ENCODE measurements at places on chromosomes 16 and 17.

DNA sequence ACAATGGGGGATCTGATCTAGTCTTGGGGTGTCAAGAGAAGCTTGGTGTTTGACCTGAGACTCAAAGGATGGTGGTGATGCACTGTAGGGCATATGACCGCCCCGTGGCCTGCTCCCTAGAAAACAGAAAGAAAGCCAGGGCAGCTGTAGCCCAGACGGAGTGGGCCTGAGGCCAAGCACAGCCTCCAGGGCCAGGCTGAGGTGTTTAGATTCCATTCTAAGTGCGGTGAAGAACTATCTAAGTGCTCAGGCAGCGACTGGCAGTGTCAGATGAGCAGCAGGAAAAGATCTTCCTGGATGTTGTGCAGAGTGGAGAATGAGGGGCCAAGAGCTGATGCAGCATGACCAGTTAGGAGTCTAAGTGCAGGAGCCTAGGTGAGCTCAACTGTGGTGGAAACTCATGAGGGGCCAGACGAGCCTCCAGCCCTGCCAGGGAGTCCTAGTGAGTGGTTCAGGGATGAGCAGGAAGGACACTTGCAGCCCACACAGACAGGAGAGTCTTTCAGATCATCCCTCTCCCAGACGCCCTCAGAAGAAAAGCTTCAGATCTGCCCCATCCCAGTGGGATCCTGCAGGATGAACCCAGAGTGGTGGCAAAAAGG is 314.2 kb upstream of the CCL2 start:
- DNase-seq, result no peak

- no peak for DNase-seq
Observed at GRCh38 chr17:35943537-35943936, at the start of gene LYZL6. Gene LYZL6, minus strand, starts transcription at chr17:35943713. Its CDS starts 4,357 bp downstream, at chr17:35939356.

GRCh38 chr17:7479213-7480088 is at the start of gene ZBTB4:
Gene ZBTB4, minus strand, starts transcription at chr17:7479631. Its CDS starts 12,830 bp downstream, at chr17:7466801.
- peak; percentile 69 for DNase-seq

DNA sequence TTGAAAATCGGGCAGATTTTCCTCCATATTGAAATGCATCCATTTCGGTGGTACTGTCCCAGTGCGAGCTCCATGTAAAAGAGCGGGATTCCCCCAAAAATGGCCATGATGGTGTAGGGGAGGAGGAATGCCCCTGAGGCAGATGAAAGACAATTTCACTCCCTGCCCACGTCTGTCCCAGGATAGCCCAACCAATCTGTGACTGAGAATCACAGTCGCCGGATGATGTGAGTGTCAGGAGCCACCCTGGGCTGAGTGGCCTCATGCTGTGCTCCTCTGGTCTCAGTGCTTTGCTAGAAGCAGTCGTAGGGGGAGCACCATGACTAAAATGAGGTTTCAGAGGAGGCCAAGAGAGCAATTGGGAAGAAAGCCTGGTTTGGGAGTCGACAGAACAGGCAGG is 16.7 kb downstream of the SLC6A4 start:
- no peak for DNase-seq

GRCh38 chr16:1740781-1741490 is 30.4 kb downstream of the NME3 start:
- no peak for DNase-seq

- no peak for DNase-seq
Observed at GRCh38 chr16:69522732-69523404, 42.9 kb upstream of the NFAT5 start.

DNA sequence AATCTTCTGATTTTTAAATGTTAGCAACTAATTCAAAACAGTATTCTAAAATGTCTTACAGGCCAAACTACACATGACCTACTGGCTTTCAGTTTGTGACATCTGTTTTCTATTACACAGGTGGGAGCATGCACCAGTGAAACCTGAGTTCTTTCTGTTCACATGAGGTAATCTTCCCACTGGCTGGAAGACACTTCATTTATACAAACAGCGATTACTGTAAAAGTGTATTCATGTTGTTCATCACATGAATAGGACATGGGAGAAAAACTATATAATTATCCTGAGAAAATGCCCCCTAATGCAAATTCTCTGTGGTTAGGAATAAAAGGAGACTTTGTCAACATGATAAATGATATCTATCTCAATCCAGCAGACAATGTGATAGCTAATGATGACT is 11.1 kb upstream of the PIK3R5 start:
- no peak for DNase-seq

DNA sequence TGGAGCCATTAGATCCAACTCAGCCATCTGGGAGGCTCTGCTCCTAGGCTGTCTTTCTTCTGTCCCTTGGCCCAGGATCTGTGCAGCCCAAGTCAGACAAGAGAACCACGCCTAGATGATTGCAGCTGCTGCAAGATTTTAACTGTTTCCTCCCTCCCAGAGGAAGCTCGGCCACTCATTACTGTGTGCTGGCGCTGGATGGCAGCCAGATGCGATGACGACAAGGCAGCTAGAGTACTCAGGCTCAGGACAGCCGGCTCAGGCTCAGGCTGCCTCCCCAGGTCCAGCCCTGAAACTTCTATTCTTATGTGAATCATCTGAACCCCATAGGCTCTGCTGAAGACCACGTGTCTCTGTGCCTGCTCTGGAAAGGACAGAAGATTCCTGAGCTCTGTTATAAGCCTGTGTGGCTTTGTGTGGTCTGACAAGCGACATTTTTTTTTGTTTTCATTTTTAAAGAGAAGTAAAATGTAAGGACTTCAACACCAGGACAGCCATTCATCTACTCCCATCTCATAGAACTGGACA is 32.1 kb upstream of the FBXW10B start:
- DNase-seq, result peak; percentile 43

DNA sequence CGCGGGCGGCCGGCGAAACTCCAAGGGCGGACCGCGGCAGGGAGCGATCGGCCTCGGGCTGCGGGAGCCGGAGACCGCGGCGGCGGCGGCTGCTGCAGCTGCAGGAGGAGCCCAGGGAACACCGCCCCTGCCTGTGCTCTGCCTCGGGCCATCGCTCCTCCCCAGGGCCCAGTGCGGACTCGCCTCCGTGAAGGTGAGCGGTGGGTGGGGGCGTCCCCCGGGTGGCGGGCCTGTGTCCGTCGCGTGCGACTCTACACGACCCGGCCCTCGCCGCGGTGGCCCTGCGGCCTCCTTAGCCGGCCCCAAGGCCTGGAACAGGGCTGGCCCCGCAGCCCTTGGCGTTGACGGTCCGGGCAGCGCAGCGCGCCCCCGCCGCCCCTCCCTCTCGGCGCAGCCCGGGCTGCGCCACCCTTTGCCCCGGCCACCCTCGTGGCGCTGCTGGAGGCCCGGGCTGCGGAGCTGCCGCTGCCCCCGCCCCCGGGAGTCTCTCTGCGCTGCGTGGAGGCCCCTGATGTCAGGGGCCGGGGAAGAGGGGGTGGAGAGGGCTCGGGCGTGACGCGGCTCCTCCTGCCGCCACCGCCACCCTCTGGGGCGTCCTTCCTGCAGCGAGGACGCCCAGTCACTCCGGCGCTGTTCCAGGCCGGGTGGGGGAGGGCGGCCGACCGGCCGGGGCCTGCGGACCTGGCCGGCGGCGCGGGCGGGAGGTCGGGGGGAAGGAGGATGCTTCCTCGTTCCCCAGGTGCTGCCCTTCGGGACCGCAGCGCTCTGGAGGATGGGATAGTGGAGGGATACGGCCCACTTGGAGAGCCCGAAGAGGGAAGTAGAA is 485 bp downstream of the DYNLL2 start:
- no peak for DNase-seq

GRCh38 chr16:70800311-70800710 is 647 bp downstream of the VAC14 start:
- DNase-seq, result no peak

DNA sequence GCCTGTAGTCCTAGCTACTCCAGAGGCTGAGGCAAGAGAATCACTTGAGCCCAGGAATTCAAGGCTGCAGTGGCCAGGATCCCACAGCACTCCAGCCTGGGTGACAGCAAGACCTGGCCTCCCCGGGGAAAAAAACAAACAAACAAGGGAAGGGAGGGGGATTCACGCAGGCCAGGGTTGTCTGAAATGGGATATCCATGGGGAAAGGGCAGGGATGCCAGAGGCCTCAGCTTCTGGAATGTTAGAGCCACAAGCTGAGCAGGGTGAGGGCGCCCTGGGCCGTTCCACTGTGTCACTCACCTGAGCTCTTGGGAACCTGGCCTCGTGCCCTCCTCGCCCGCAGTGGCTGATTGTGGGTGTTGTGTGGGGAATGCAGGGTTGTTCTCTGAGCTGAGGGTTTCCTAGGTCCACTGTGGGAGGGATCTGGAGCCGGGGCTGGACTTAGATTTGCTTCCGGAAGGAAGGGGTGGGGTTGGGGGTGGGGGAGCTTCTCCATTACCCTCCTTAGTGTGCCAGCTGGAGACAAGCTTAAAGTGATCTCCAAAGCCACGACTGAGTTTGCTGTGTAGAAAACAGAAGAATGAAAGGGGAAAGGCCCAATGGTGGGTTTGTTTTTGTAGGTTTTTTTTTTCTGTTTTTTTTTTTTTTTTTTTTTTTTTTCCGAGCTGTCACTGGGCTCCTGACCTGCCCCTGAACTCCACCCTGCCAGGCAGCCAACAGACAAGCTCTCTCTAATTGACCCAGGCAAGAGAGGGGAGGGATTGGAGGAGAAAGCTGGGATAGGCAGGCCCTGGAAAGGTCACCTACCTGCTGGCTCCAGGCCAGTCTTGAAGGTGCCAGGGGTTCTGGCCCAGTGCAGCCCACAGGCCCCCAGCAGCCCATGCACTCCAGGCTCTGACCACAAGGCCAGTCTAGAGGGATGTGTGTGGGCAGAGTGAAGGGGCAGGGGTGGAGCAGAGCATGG is at the start of gene SULT1A1:
SULT1A1 (minus strand) TSS at position 414 of the 964 bp plus-strand sequence. CDS start 1,189 bp downstream, outside the sequence.
- no peak for DNase-seq

- no peak for DNase-seq
Observed at GRCh38 chr17:77693301-77693700, 265.2 kb upstream of the TNRC6C start.

DNA sequence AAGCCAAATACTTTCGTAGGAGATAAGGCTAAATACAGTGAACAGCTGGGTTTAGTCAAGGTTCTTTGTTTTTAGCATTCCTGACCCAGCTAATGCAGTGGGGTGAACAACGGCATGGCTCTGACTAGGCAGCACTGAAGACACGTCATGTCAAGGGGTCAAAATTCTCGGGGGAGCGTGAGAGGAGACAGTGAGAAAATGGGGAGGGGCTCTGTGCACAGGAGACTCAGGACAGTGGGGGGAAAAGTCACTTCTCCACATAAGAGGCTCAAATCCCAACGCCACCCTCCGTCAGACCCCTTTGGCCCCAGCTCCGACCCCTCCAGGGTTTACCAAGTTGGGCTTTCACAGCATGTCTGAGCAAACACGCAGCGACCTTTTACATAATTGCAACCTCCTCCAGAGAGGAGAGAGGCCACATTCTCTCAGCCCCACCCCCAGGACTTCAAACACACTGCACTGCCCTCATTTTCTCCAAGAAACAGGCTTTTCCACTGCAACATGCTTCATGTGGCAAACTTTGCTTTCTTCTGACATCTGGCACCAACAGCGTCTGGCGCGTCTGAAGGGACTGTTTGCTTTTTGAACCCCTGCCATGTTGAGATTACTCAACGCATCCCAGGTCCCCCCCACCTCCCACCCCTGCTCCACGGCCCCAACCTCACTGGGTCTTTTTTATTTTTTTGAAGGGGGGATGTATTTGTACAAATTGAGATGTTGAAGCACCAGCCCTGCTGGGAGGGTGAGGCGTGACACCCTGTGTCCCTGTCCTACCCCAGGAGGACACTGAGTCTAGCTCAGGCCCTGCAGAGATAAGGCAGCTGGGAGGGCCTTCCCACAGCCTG is 30.0 kb downstream of the AXIN2 start:
- DNase-seq, result no peak

DNA sequence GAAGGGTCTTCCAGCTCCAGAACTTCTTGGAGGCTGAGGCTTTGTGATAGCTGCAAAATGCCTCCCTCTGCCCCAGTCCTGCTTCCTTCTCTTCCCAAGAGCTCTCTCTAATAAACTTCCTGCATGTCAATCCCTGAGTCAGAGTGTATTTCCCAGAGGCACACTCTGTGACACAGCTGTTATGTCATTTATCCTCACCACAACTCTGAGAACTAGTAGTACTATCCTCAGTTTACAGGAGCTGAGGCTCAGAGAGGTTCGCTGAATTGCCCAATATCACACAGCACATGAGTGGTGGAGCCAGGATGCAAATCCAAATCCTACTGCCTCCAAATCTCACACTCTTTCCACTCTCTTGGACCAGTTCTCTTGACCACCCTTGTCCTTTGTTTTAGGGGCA is 20.0 kb downstream of the UNC45B start:
- no peak for DNase-seq

DNA sequence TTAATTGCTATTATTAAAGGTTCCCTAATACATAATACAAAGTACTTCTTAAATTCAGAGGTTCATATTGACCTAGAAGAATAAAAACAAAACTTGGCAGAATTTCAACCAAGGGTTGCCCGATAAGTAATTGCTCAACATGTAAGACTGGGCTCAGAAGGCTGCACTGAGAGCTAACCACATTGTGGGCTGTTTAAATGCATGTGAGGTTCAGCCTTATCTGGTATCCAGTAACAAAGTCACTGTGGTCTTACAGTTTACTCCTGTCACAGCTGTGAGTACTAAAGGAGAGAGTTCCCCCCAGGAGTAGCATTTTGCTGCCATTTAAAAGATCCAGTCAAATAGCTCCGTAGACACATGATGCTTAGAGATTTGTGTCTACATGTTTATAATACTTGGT is 1.6 kb upstream of the DHRS11 start:
- no peak for DNase-seq

- peak; percentile 25 for DNase-seq
Observed at GRCh38 chr16:69859105-69859989, 91.8 kb upstream of the CLEC18A start.

DNA sequence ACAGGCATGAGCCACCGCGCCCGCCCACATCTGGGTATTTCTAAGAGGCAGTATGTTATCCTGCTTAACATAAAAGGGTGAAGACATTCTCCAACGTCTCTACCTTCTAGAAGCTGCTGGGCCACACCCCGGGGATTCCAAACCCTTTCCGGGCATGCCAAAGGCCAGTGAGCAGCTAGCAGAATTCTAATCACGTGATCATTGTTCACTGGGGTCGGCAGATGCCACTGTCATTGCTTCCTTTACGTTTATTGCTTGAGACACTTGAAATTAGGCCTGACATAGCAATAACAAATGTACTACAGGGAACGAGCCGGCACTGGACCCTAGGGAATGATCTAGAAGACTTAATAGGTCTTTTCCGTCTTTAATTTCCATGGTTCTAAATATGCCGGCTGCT is 141.2 kb upstream of the ZFHX3 start:
- no peak for DNase-seq

DNA sequence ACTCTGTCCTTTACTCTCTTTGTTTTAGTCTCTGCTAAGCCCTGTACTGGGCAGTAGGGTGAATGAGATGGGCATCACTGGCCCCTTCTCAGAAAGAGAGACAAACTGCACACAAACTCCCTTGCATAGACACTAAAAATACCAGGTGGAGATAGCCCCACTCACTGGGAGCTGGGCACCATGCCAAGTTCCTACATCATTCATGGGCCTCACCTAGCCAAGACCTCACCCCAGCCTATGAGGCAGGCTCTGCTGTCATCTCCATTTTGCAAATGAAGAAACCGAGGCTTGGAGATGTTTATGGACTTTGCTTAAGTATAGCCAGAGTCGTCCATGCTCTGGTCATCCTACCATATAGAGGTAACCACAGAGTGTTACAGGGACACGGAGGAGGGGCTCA is 499.8 kb upstream of the CDH11 start:
- no peak for DNase-seq

GRCh38 chr16:4520913-4521312 is 17.7 kb downstream of the CDIP1 start:
- DNase-seq, result no peak

Measured in H1 (cell line).